ENCODE measurements at places on chromosomes 6 and 20. TPM values are rescaled to one million over a fixed set of nuclear protein-coding genes. Genes with fewer than 3 reads are reported as not detected.

GRCh38 chr6:193180-193579 is 99.1 kb upstream of the DUSP22 start:
- DNase-seq: no peak

GRCh38 chr6:135759831-135760230 is 91.7 kb upstream of the PDE7B start:
- no peak for DNase-seq

DNA sequence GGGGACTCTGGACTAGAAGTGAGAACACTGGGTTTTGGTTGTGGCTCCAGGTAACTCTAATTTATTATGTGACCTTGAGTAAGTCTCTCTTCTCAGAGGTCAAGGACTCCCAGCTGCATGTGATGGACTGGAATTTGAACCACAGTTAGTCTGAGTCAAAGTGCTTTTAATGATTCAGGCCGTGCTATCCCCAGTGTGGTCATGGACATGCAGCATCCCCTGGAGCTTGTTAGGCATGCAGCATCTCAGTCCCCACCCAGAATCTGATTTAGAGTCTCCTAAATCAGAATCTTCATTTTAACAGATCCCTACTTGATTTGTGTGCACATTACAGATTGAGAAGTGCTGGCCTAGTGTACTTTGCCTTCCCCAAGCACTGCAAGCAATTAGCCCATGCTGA is 74.2 kb downstream of the TOX2 start:
- DNase-seq: no peak

GRCh38 chr6:115796061-115796460 is 264.6 kb downstream of the FRK start:
- DNase-seq: no peak

DNA sequence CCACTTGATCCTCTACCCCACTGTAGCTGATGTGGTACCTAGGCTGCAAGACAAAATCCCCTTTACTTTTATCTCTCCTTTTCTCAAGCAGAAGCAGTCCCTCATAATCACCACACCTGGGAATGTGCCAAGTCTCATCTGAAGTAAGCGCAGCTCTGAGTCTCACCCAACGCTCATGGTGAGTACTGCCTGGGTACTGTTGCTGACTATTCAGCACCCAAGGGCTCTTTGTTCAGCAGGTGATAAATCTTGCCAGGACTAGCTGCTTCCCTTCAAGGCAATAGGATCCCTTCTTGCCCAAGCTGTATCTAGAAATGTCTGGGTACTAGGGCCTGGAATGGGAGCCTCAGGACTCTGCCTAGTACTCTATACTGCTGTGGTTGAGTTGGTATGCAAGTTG is 70.9 kb downstream of the GCLC start:
- DNase-seq: no peak

DNA sequence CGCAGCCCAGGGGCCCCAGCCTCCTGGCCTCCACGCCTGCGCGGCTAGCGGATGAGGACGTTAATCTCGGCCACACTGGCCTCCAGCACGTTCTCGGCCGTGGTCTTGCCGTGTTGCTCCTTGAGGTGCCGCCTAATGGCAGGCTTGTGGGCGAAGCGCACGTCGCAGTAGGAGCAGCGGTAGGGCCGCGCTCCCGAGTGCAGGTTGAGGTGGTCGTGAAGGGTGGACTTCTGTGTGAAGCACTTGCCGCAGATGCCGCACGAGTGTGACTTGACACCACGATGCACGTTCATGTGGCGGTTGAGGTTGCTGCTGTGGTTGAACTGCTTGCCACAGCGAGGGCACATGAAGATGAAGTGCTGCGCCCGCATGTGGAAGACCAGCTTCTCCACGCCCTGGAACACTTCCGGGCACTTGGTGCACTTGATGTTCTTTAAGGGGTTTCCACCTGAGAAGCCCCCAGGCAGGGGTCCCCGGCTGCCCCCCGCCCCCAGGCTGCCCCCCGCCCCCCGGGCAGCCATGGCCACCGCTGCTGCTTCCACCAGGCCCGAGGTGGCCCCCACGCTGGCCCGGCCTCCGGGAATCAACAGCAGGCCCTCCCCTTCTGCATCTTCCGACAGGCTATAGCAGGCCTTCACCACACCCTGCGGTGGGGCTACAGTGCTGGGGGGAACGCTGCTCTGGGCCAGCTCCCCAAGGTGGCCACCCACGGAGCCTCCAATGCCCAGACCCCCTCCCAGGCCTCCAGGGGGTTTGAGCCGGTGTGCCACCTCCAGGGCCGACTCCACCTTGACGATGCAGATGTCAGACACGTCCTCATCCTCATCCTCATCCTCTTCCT is 1.8 kb downstream of the ZBTB12 start:
- DNase-seq: no peak

- DNase-seq: no peak
These were observed 637.4 kb downstream of the MMUT start for GRCh38 chr6:48825501-48826151.

DNA sequence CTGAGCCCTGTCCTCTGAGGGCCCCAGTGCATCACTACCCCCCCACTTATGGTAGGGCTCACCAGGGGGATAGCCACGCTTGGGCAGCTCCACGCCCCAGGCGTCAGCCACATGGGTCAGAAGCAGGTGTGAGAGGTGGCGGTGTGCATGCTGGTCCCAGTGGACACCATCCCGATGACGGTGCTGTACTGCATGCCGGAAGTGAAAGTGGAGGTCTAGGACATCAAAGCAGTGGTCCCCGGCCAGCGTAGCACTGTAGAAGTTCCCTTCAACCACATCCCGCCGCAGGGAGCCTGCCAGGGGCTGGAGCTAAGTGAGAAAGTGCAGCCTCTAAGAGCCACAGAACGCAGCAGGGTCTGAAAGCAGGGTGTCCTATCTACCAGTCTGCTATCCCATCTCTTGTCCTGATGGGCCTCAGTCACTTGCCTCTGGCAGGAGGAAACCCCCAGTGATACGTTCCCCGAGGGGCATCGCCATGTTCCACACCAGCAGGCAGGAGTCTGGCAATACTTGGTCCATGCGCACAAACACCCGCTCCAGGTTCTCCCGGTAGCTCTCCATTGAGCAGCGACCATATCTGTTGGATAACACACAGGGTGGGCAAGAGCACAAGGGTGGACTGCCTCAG is 2.2 kb downstream of the PCED1A start:
- DNase-seq: peak; percentile 52

Gene SIM1
- not detected for total RNA-seq

Data from Right ventricle myocardium inferior (tissue), 1 donor.